A549 treated with RU486 at 1 μM for 4 hours (cell line): ENCODE measurements at places on chromosomes 5 and 9. TPM values are rescaled to one million over a fixed set of nuclear protein-coding genes. Genes with fewer than 3 reads are reported as not detected.

The PAM gene
- 21.3 to 28.9 TPM (median 26.6 TPM) in 5 replicates for total RNA-seq

The IFNA21 gene
- not detected in 5 replicates for total RNA-seq

The STPG3 gene
- not detected in 5 replicates for total RNA-seq

The ADAMTS2 gene
- 0.03 to 0.19 TPM (median 0.09 TPM) in 4 of 5 replicates, not detected in the other for total RNA-seq

The NTNG2 gene
- 2.2 to 3.5 TPM (median 2.8 TPM) in 5 replicates for total RNA-seq

The BNC2 gene
- 4.2 to 6.3 TPM (median 5.1 TPM) in 5 replicates for total RNA-seq

The AJM1 gene
- 3.1 to 4.4 TPM (median 4.0 TPM) in 5 replicates for total RNA-seq

The SV2C gene
- total RNA-seq = 0.02 TPM in 1 of 5 replicates, not detected in the others

The CAMK4 gene
- total RNA-seq = not detected in 5 replicates

The SLC24A2 gene
- not detected in 5 replicates for total RNA-seq

The PCDHGC5 gene
- 0.02 to 0.09 TPM in 2 of 5 replicates, not detected in the others for total RNA-seq

The TSTD2 gene
- 7.6 to 11.5 TPM (median 10.1 TPM) in 5 replicates for total RNA-seq

The LPAR1 gene
- 11.2 to 15.7 TPM (median 15.2 TPM) in 5 replicates for total RNA-seq
